ENCODE measurements at places on chromosomes 3 and 15. TPM values are rescaled to one million over a fixed set of nuclear protein-coding genes. Genes with fewer than 3 reads are reported as not detected.

DNA sequence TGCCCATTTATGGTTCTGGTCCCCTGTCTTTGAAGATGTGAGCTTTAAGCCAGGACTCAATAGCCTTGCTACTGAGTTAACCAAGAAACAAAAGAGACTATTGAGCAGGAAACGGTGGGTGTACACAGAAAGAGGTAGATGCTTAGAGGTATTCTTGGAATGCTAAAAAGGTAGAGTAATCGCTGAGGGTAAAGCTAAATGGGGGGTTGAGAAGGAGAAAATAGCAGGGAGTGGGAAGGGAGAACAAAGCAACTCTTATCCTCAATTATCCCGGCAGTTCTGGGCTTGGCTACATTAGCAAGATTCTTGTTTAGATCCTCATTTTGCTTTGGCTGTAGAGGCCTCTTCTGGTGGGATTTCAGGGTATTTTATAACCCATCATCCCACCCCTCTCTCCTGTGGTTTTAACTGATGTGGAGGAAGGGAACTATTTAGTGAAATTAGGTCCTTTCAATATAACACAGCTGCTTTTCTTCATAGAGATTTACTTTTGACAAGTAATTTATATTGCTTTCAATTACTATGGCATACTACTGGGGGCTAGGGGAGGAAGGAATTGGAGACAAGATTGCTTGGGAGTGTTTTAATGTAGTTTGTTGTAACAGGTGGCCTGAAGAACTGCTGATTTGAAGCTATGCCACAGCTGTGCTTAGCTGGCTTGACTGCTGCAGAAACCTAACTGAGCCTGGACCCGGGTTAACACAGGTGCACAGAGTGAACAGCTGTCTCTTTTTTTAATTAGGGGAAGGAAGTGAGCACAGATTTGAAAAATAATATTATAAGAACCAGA lies 234.3 kb upstream of the CCDC54 start:
- DNase-seq = no peak

DNA sequence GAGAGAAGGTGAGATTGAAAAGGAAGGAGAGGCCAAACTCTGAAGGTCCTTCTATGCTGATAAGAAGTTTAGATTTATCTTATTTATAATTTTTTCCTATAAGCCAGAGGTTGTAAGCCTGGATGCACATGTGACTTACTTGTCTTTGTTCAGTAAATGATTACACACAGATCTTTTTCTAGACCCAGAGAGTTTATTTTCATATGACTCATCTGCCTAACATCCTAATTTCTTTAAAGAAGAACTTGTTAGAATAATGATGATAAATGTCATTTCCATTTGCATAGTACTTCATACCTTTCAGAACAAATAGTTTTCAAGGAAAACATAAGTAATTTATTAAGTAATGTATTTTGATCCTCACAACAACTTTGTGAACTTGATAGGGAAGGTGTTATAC lies 434.8 kb upstream of the DPH6 start:
- no peak for DNase-seq

DNA sequence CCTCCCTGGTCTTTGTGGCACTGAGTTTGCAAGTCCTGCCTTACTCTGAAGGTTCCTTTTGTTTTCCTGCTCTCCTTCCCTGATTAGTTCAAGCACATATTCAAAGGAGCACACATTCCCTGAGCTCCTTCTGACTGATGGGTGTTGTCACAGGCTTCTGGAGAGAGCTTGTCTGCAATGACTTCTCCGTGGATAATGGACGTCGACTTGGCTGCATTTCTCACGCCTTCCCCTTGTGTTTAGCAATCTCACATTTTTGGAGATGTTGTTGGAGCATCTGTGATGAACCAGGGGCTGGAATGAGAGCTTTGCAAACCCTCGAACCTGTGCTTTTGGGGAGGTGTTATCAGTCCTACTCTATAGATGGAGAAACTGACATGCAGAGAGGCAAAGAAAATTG lies 375.4 kb upstream of the PROK2 start:
- DNase-seq = no peak

DNA sequence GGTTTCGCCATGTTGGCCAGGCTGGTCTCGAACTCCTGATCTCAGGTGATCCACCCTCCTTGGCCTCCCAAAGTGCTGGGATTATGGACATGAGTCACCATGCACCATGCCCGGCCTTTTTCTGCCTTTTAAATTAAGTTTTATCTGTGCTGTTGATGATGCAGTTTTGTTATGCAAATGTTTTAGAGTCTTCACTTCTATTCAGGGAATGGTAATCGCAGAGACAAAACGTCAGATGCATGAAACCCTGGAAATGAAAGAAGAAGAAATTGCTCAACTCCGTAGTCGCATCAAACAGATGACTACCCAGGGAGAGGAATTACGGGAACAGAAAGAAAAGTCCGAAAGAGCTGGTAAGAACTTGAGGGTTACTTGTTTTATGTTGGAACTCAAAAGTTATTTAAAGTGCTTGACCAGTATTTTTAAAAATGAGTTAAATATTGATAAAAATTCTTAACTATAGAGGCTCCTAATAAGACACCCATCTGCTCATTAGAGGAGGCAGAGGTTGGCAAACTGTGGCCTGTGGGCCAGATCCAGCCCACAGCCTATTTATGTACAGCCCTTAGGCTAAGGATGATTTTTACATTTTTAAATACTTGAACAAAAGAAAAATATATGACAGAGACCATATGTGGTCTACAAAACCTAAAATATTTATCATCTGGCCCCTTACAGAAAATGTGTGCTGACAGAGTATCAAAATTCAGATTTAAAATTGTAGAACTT lies 127.8 kb upstream of the LRRFIP2 start:
- DNase-seq = no peak

DNA sequence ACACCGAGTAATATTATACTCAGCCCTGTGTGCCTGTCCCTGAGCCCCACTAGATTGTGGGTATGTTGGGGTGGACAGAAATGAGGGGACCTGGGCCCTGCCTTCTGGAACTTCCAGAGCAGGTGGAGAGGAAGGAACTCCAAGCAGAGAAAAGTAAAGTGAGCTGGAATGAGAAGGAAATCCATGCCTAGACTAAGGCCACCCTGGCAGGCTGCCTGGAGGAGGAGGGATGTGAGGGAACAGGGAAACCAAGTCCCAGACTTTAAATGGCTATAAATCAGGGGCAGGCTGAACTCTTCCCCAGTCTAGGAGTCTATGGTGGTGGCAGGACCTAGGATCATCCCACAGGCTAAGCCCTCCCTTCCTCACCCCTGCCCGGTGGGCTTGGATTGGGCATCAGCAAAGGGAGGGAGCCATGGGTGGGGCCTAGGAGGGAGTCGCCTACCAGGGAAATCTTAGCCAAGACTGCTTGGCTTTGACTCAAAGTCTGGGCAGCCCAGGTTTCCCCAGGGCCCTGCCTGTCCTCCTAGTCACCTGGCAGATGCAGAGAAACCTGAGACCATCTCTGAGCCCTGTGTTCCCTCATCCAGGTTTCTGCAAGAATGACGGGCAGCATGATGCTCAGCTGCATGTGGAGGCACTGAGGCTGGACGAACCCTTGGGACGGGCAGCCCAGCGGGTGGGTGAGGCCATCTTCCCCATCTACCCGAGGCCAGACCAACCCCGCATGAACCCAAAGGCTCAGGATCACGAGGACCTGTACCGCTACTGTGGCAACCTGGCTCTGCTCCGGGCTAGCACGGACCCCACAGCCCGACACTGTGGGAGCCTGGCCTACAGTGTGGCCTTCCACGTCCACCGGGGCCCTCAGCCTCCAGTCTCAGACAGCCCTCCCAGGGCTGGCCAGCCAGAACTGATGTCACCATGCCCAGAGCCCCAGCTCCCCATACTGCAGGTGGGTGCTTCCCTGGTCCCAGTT lies 15.6 kb upstream of the STRA6 start:
- DNase-seq = no peak

- no peak for DNase-seq
Observed at GRCh38 chr15:74239051-74239705, 3.1 kb downstream of the CCDC33 start.

- no peak for DNase-seq
Observed at GRCh38 chr15:22903427-22903826, 65.0 kb downstream of the NIPA2 start.

DNA sequence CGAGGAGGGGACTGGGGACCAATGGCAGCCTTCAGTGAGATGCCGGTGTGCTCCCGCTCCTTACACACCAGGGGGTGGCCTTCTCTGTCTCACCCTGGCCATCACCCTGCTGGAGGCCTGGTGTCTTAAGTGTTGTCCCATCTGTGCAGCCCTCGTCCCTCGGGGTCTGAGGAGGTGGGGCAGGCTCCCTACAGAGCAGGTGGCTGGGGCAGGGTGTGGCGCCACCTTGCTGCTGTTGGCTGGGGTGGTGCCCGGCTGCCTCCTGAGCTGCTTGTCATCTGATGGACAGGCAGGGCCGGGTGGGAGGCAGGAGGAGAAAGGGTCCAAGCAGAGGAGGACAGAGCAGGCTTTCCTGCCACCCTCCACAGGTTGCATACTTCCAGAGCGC lies 25.9 kb downstream of the PTPN23 start:
- DNase-seq = no peak

DNA sequence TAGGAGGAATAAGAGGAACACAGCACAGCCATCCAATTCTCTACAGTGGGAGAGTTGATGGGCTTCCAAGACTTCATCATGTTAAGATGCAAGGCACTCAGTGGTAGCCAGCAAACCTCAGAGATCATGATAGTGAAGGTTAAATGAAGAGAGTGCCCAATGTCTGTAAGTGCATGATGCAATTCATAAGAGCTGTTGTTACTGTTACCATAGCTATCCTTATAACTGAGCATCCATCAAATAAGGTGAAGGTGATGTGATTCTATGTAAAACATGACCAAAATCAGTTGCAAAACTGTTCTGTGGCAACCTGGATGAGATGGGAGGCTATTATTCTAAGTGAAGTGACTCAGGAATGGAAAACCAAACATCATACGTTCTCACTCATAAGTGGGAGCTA lies 289.7 kb downstream of the MAGI1 start:
- DNase-seq = no peak

DNA sequence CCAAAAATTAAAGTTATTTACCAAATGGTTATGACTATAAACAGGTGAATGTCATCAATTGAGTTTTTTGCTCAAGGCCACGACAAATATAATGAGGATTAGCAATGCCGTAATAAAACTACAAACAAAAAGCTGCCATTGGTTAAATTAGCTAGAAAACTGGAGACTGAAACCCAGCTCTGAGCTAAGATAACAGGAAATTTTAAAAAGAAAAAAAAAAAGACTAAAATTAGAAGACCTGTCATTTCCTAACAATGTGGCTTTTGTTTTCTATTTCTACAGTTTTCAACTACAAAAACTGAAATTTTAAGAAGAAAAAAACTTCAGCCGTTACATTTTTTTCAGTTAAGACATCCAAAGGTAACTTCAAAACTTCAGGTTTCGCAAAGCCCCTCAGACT lies 9.7 kb downstream of the SLC12A6 start:
- no peak for DNase-seq

DNA sequence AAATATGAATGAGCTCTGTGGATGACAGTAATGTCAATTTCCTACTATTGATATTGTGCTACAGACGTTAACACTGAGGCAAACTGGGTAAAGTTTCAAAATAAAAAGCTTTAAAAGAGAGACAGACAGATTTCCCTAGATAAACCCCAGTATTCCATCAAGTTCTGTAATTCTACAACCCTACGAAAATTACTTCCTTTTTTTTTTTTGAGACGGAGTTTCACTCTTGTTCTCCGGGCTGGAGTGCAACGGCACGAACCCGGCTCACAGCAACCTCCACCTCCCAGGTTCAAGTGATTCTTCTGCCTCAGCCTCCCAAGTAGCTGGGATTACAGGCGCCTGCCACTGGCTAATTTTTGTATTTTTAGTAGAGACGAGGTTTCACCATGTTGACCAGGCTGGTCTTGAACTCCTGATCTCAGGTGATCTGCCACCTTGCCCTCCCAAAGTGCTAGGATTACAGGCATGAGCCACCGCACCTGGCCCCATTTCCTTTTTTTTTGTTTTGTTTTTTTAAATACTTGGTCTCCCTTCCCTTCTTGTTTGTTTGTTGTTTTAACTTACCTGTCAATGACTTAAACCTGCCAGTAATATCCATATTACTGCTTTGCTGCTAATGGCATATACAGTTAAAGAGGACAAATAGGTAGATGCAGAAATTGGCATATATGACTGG lies 57.2 kb downstream of the CBLB start:
- DNase-seq = no peak

DNA sequence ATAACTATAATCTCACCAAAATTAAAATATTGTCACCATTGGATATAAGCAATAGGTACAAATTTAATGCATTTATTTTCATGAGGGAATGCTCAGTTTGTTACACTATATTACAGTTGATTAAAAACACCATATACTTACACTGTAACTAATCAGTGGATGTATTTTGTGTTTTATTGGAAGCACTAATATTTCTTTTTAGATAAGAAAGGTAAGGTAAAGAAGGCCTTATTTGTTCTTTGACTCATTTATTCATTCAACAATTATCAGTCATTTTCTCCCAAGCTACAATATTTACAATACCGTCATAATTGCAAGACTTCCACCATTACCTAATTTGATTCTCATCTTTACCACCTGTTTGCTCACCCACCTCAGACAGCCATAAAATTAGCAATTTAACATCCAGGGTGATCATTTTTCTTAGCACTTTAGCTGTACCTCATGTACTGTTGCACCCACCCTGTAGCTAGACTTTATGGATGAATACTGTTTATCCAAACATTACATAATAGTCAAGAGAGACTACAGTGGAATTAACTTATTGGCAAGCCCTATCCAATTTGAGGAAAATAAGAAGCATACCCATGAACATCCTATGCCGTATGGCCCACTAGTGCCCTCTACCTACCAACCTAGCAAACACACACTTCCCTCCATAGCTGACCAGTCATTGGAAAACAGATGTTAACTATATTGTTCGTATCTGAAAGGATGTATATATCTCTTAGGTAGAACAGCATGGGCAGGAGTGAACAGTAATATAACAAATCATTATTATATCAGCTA lies 229.6 kb downstream of the BBX start:
- no peak for DNase-seq

GRCh38 chr15:66685638-66686150 lies 16.3 kb upstream of the SMAD6 start:
- no peak for DNase-seq

- DNase-seq = no peak
Observed at GRCh38 chr3:129313665-129314385, 35.2 kb downstream of the HMCES start.

DNA sequence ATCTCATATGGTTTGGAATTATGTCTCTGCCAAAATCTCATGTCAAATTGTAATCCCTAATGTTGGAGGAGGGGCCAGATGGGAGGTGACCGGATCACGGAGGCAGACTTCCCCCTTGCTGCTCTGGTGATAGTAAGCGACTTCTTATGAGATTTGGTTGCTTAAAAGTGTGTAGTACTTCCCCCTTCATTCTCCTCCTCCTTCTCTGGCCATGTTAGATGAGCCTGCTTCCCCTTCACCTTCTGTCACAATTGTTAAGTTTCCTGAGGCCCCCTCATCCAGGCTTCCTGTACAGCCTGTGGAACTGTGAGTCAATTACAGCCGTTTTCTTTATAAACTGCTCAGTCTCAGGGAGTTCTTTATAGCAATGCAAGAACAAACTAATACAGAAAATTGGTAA lies 51.1 kb downstream of the NEDD4 start:
- no peak for DNase-seq

The ALDH1L1 gene
- polyA plus RNA-seq = 33.1 TPM

The MAGEL2 gene
- 3.6 TPM for polyA plus RNA-seq

The IL12A gene
- 0.85 TPM for polyA plus RNA-seq

The NR2F2 gene
- 312 TPM for polyA plus RNA-seq

The STARD5 gene
- 3.0 TPM for polyA plus RNA-seq

The POU1F1 gene
- not detected for polyA plus RNA-seq

The CHSY1 gene
- polyA plus RNA-seq = 45.6 TPM

Measured in right renal cortex interstitium (tissue), 3 donors.